ENCODE measurements at places on chromosomes 5 and 9.

DNA sequence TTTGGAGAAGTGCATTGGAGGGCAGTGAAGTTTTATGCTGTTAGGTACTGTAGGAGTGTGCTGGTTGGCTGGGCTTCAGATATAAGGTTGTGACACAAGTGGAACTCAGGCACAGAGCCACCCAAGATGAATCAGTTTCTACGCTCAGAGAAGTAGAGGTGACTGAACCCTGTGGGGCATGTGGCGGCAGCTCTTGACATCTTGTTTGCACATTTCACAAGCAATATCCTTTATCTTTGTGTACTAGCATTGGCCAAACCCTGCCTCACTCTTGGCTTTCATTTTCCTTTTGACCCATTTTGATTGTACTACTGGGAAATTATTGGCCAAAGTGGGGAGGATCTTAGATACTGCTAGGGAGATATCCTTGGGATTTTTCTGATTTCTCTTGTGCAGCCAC lies 110.0 kb downstream of the PSAT1 start:
- DNase-seq = no peak

DNA sequence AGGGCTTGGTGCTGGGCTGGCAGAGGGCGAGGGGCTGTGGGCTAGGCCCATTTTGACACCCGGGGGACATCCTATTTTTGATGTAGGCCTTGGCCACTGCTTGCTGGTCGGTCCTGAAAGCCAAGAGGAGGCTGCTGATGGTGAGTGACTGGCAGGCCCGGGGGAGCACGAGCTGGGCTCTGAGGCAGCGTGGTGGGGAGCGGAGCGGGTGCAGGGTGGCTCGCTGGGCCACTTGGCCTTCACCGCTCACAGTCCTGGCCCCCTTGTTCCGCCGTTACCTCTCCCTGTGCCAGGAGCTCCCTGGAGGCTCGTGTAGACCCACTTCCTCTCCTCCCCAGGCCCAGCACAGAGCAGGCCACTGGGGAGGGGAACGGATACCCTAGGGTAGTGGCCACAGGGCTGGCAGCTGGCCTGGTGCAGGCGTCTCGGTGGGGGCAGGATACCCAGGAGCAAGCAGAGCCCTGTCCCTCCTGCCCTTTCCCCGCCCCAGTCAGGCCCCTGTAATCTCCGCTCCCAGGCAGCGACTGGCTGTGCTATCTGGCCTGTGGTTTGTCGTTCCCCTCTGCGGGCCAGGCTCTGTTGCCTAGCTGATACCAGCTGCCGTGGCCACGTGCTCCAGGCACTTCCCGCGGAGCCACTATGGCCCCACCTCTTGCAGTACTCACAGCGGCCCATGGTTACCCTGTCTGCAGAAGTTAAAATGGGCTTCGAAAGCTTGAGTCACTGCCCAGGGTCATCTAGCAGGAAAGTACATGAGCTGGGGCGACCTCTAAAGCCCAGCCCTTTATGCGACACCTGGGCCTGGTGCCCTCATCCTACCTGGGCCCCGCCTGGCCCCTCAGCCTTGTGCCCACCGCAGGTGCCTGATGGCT lies 11.7 kb upstream of the DOLPP1 start:
- DNase-seq = peak; percentile 18

- no peak for DNase-seq
These were observed 598 bp upstream of the KIAA1191 start for GRCh38 chr5:176362233-176362490.

GRCh38 chr5:69074664-69075521 lies 18.9 kb upstream of the SLC30A5 start:
- DNase-seq = no peak

DNA sequence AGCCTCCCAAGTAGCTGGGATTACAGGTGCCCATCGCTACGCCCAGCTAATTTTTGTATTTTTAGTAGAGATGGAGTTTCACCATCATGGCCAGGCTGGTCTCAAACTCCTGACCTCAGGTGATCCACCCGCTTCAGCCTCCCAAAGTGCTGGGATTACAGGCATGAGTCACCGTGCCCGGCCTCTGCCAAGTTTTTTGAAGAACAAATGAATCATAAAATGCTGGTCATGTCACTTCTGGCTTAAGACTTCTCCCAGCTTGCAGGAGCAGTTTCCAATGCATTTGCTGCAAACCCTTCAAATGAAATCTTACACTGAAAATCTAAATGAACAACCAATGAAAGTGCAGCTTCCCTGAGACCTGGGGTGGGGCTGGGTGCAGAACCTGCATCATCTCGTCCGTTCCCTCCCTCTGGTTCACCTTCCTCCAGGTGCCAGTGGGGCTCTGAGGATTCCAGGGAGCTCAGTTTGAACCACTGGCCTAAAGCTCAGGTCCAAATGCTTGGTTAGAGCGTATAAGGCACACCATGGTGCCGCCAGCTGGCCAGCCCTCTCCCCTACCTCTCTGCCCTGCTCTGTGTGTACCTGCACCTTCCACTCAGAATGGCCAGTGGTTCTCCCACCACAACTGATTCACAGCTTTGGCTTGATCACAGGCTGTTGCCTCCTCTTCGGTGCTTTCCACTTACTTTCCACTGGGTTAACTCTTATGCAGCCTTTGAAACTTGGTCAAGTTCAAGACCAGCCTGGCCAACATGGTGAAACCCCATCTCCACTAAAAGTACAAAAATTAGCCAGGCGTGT lies 39.8 kb upstream of the FUBP3 start:
- no peak for DNase-seq

- no peak for DNase-seq
These were observed 252.3 kb downstream of the DNAH5 start for GRCh38 chr5:13692172-13692571.

DNA sequence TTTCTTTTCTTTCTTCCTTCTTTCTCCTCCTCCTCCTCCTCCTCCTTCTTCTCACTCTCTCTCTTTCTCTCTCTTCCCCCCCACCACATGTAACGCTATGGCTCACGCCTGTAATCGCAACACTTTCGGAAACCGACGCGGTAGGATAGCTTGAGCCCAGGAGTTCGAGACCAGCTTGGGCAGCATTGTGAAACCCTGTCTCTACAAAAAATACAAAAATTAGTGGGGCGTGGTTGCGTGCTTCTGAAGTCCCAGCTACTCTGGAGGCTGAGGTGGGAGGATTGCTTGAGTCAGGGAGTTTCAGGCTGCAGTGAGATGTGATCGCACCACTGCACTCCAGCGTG lies 736 bp upstream of the GLDC start:
- no peak for DNase-seq

- DNase-seq = no peak
These were observed 10.0 kb downstream of the SLIT3 start for GRCh38 chr5:169290895-169291294.

- DNase-seq = no peak
These were observed 411 bp upstream of the NDUFS4 start for GRCh38 chr5:53560028-53560427.

GRCh38 chr5:9301200-9301599 lies 244.7 kb downstream of the SEMA5A start:
- DNase-seq = no peak

DNA sequence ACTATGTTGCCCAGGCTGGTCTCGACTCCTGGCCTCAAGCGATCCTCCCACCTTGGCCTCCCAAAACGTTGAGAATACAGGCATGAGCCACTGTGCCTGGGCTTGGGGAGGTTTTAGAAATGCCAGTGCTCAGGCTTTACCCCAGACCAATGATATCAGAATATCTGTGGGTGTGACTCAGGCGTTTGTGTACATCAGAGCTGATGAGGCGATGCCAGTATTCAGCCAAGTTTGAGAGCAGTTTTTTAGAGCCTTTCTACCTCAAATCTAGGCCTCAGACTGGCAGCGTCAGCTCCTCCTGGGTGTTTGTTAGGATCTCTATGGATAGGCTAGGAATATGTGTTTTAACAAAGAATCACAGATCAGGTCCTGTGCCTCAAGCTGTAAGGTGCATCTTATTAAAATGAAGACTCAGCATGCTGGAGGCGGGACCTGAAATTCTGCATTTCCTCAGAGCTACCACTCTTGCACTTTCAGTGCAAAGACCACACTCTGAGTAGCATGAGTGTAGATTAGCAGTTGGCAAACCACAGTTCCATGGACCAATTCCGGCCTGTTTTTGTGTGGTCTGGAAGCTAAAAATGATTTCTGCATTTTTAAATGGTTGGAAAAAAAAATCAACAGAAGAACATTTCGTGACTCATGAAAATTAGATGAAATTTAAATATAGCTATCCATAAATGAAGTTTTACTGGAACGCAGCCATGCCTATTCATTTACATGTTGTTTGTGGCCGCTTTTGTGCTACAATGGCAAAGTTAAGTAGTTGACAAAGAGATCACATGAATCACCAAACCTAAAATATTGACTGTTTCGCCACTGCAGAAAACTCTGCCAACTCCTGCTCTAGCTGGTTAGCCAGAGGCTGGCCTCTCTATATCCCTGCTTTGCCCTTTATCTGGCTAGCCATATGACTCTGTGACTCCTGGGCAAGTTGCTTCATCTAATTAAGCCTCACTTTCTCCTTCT lies 92.2 kb downstream of the KLF4 start:
- DNase-seq = no peak

DNA sequence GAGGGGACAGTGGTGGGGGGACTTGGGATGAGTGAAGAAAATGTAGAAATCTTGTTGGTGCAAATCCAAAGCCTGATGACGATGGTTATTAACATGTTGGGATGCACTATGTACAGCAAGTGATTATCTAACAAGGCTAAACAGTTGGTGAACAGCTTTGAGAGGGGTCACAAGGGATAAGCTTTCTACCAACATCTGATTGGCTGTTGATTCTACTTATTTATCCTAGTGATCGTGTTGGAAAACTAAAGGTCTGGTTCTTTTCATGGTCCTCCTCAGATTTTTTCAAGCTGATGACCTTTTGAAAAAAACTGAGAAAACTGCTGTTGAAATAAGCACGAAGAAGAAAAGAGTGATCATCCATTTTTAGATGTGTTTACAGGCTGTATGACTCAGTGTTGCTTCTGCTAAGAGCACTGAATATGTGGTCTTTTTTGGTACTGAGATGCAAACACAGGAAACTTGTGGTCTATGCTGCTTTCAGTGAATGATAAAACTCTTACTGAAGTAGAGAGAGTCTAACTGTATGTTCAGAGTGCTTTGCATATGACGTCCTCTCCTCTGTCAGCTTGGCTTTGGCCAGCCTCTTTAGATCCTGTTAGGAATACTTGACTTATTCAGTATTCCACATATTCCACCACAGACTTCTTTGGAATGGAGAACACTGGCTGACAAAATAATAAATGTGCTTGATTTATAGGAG lies 174.8 kb downstream of the SLF1 start:
- no peak for DNase-seq

GRCh38 chr9:3330792-3331420 lies 194.9 kb downstream of the RFX3 start:
- DNase-seq = no peak

DNA sequence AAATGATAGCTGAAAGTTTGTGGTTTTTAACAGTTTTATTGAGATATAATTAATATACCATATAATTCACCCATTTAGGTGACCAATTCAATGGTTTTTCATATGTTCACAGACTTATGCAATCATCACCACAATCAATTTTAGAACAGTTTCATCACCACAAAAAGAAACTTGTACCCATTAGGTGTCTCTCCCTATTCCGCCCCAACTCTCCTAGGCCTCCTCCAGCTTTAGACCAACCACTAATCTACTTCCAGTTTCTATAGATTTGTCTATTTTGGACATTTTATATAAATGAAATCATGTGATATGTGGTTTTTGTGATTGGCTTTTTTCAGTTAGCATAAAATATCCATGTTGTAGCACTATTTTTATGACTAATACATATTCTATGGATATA lies 38.6 kb downstream of the YTHDC2 start:
- no peak for DNase-seq

GRCh38 chr9:129777769-129778130 lies 24.9 kb upstream of the PTGES start:
- no peak for DNase-seq

- DNase-seq = no peak
These were observed 47.0 kb downstream of the UBE2QL1 start for GRCh38 chr5:6495433-6496206.

DNA sequence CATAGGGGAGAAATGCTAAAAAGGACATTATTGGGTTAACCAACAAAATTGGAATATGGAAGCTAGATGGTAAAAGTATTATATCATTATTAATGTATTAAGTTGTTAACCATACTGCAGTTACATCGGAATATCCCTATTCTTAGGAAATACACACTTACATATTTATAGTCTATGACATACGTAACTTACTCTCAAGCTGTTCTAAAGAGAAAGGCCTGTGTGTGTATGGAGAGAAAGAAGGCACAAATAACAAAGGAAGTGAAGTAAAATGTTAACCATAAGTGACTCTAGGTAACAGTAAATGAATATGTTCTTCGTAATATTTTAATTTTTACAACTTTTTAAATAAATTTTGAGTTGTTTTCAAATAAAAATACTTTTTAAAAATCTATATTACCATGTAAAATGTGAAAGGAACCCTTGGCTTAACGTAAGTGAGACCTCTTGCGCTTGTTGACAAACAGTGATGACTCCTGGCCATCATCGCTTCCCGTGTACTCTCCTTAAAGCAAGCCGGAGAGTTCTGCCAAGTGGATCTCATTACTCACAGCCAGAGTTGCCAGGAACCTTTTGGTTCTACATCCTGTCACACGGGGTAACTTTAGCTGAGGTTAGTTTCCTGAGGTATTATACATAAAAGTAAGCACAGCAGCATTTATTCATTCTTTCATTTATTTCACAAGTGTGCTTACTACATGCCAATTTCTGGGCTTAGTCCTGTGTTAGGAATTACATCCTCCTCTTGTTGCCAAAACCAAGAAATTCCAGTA lies 165.4 kb downstream of the EPB41L4A start:
- no peak for DNase-seq
